ENCODE measurements at places on chromosomes 16 and 17.

GRCh38 chr16:65185241-65185778 is 63.4 kb upstream of the CDH11 start:
- no peaks in the 10 kb centered on the region for H3K27me3 ChIP-seq
- DNase-seq = no peak
- H3K4me1 ChIP-seq = no peaks in the 10 kb centered on the region
- H3K36me3 ChIP-seq = no peaks in the 10 kb centered on the region
- no peak overlapping the region for H3K4me3 ChIP-seq

DNA sequence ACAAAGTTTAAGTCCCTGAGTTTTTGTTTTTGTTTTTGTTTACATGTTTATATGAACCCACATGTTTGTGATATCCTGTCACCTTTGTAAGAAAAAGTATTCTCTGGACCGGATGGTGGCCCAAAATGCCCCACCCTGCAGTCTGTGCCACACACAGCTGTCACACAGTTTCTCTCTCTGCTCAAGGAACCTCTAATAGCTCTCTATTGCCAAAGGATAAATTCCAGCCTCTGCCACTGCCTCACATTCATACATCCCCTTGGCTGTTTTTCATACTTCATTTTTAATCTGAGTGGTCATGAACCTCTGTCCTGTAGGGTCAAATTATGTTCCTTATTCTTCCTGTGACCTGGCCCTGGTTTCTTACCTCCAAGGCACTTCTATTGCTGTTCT is 520.3 kb upstream of the CDH5 start:
- no peaks in the 10 kb centered on the region for H3K36me3 ChIP-seq
- no peak overlapping the region for H3K4me3 ChIP-seq
- no peak for DNase-seq
- no peak overlapping the region for H3K27ac ChIP-seq
- peaks cover 11% of the 10 kb centered on the region for H3K27me3 ChIP-seq

- DNase-seq = no peak
- H3K27ac ChIP-seq = peak overlapping the region; percentile 26
- no peaks in the 10 kb centered on the region for H3K27me3 ChIP-seq
- no peak overlapping the region for H3K4me3 ChIP-seq
- H3K4me1 ChIP-seq = no peaks in the 10 kb centered on the region
These were observed 40.1 kb downstream of the CLEC16A start for GRCh38 chr16:10984509-10984908.

DNA sequence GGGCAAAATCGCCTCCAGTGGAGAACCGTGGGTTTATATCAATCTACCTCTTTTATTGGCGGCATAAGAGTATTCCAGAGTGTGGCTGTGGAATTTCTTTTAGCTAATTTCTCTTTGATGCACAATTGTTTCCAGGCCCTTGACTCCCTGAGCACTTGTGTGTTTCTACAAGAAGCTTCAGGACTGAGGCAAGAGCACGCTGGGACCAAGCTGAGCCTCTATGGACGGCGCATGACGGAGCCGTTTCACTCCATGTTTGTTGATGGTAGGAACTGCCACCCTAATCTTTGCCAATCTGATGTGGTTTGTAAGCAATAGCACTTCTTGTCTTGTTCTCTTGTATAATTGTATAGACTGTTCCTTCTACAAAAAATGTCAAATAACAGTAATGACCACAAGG is 11.2 kb upstream of the ANKRD40CL start:
- no peak overlapping the region for H3K4me3 ChIP-seq
- DNase-seq = no peak
- no peaks in the 10 kb centered on the region for H3K36me3 ChIP-seq

GRCh38 chr17:68459037-68459639 is 1.8 kb upstream of the WIPI1 start:
- peaks cover 36% of the 10 kb centered on the region for H3K4me1 ChIP-seq
- H3K4me3 ChIP-seq = no peak overlapping the region
- H3K36me3 ChIP-seq = no peaks in the 10 kb centered on the region
- H3K27me3 ChIP-seq = peaks cover 13% of the 10 kb centered on the region
- H3K27ac ChIP-seq = no peak overlapping the region

GRCh38 chr16:78770353-78771091 is 671.1 kb downstream of the WWOX start:
- DNase-seq = peak; percentile 30
- H3K4me1 ChIP-seq = peaks cover 2% of the 10 kb centered on the region
- H3K27me3 ChIP-seq = no peaks in the 10 kb centered on the region
- H3K4me3 ChIP-seq = no peak overlapping the region

DNA sequence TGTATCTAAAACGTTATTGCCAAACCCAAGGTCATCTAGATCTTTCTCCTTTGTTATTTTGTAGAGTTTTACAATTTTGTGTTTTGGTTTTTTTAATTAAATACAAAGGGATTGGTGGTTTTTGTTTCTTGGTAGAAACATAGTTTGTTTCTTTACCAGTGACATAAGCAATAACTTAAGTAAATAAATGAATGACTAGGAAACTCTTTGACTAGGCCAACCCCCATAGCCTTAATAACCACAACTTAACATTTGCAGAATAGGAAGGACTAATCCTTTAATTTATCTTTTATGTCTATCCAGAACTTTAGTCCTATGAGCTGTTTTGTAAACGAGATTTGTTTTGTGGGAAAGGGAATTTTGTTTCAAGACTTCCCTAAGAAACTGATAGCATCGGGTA is 162.5 kb downstream of the PRKCA start:
- DNase-seq = no peak
- no peaks in the 10 kb centered on the region for H3K27me3 ChIP-seq
- H3K4me1 ChIP-seq = peaks cover 20% of the 10 kb centered on the region
- H3K4me3 ChIP-seq = no peak overlapping the region

- no peak overlapping the region for H3K27ac ChIP-seq
- H3K27me3 ChIP-seq = peaks cover 68% of the 10 kb centered on the region
- H3K4me1 ChIP-seq = peaks cover 15% of the 10 kb centered on the region
- H3K4me3 ChIP-seq = no peak overlapping the region
These were observed 147.8 kb downstream of the IRF8 start for GRCh38 chr16:86046667-86047270.

DNA sequence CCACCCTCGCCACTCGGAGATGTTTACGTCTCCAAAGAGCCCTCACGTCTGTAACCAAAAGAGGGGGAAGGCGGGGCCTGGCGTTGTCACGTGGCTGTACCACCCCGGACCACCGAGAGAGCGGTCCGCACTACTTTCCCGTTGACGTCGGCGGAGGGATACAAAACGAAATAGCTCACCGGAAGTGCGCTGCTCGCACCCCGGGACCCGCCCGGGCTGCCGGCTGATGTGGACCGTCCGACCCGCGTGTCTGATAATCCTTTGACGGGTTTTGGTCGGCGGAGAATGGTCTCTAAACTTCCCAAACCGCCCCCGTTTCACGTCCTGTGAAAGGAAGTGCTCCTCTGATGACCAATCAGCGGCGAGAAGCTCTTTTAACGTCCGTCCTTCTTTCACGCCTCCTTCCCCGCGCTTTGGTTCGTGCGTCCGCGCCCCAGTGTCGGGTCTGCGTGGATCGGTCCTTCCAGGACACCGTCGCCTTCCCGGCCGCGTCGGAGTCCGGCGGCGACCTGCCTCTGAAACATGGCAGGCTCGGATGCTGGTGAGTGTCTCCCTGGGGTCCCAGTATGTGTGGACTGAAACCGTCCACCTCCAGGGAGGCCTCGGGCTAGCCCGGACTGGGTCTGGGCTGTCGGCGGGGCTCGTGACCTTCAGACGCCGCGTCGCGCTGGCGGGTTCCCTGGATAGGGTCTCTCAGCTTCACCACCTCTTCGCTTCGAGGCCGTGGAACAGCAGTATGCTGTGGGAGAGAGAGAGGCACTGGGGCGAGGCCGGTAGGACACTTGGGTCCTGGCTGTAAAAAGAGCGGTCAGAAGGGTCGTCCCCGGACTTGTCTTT is at the start of gene CEP95:
Gene CEP95, plus strand, starts transcription at position 402 of the 837 bp plus-strand sequence. Its CDS starts 121 bp downstream, at position 523.
- peak; percentile 92 for DNase-seq
- H3K27ac ChIP-seq = peak within 1 kb of the TSS; percentile 100
- H3K4me1 ChIP-seq = peaks cover 31% of the 10 kb centered on the region
- no peaks in the 10 kb centered on the region for H3K27me3 ChIP-seq
- H3K4me3 ChIP-seq = peak within 1 kb of the TSS; percentile 98
- peaks cover 43% of the 10 kb centered on the region for H3K36me3 ChIP-seq

DNA sequence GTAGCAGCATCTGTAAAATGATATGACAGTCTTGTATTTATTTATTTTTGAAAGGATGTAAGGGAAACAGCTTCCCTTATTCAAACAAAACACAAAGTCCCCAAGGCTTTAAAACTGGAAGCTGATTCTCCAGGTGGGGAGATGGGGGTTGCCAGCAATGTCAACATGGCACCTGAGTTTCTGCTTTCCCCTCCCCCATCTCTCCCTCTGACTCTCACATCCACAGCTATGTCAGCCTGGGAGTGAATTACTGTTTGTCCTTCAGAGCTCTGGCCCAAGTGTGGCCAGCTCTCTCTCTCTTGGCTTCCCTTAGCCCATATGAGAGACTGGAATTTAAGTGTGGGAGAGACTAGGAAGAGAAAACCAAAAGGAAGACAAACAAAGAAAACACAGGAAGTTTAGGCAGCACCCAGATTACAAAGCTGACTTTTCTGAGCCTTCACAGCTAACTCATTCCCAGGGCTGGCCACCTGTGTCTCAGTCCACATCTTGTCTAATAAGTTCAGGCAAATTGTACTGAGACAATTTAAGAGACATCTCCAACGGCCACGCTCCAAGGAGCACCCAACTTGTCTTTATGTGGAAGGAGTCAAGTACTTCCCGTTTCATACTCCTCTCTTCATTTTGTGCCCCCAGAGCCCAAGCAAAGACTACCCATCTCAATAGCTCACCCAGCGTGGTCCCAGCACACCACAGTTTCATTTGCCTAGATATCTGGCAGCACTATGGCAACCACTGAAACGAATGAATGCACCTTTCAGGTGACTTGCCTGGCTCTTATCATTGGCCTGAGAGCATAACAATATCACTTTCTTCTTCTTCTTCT is 69.2 kb downstream of the SOX9 start:
- H3K4me1 ChIP-seq = peaks cover 4% of the 10 kb centered on the region
- H3K4me3 ChIP-seq = no peak overlapping the region
- DNase-seq = no peak
- no peaks in the 10 kb centered on the region for H3K36me3 ChIP-seq
- no peak overlapping the region for H3K27ac ChIP-seq

GRCh38 chr17:45640141-45640850 is 143.8 kb upstream of the CRHR1 start:
- peak; percentile 78 for DNase-seq
- no peak overlapping the region for H3K4me3 ChIP-seq
- H3K27me3 ChIP-seq = no peaks in the 10 kb centered on the region
- no peak overlapping the region for H3K27ac ChIP-seq
- peaks cover 16% of the 10 kb centered on the region for H3K36me3 ChIP-seq

- DNase-seq = no peak
- no peak overlapping the region for H3K4me3 ChIP-seq
- peaks cover 6% of the 10 kb centered on the region for H3K4me1 ChIP-seq
These were observed 31.2 kb upstream of the AKTIP start for GRCh38 chr16:53534206-53534605.

GRCh38 chr17:58091024-58091567 is 7.9 kb downstream of the DYNLL2 start:
- DNase-seq = no peak
- no peak overlapping the region for H3K4me3 ChIP-seq
- no peaks in the 10 kb centered on the region for H3K27me3 ChIP-seq

- no peak overlapping the region for H3K27ac ChIP-seq
- H3K36me3 ChIP-seq = no peaks in the 10 kb centered on the region
- no peak for DNase-seq
- peaks cover 4% of the 10 kb centered on the region for H3K27me3 ChIP-seq
- H3K4me3 ChIP-seq = no peak overlapping the region
These were observed 4.8 kb upstream of the ABCA5 start for GRCh38 chr17:69331756-69332155.

DNA sequence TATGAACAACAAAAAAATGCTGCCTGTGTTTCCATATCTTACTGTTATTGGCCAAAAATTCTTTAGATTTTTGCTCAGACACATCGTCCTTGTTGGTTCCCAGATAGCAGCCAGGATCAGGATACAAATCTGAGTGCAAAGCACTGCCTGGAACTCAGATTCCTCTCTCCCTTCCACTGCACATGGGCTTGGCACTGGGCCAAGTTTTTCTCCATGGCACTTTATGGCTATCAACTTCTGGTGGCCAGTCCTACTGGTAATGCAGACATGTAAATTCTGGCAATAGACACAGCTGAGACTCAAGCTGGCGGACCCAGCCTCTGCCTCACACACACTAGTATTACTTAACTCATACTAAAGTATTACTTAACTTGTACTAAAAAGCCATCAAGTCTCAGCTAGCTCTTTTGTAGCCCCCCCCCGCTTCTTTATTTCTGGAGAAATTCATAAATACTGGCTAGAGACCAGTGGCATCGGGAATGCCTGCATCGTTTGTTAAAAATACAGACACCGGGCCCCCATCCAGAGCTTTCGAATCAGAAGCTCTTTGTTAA is 181.2 kb upstream of the COX10 start:
- peaks cover 17% of the 10 kb centered on the region for H3K4me1 ChIP-seq
- H3K4me3 ChIP-seq = no peak overlapping the region
- no peaks in the 10 kb centered on the region for H3K27me3 ChIP-seq
- no peak overlapping the region for H3K27ac ChIP-seq
- no peak for DNase-seq
- no peaks in the 10 kb centered on the region for H3K36me3 ChIP-seq

- no peak for DNase-seq
- H3K36me3 ChIP-seq = no peaks in the 10 kb centered on the region
- H3K27me3 ChIP-seq = peaks cover 16% of the 10 kb centered on the region
- H3K27ac ChIP-seq = no peak overlapping the region
- peak overlapping the region; percentile 17 for H3K4me3 ChIP-seq
- H3K4me1 ChIP-seq = peaks cover 8% of the 10 kb centered on the region
These were observed 188.1 kb upstream of the MPHOSPH6 start for GRCh38 chr16:82358161-82358560.

DNA sequence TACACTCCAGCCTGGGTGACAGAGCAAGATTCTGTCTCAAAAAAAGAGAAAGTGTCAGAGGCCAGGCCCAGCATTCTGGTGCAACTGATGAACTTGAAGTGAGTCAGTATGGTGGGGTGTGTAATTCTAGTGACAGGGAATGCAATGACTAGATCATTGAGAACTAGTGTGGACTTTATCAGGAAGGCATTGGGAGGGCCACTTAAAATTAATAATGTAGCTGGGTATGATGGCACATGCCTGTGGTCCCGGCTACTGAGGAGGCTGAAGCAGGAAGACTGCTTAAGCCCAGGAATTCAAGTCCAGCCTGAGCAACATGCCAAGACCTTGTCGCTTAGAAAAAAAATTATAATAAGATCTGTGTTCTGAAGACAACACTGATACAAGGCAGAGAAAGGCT is 90.8 kb downstream of the STX8 start:
- no peak for DNase-seq
- no peaks in the 10 kb centered on the region for H3K27me3 ChIP-seq
- no peak overlapping the region for H3K27ac ChIP-seq
- H3K4me3 ChIP-seq = no peak overlapping the region
- peaks cover 2% of the 10 kb centered on the region for H3K4me1 ChIP-seq

GRCh38 chr17:77193653-77194052 is 52.9 kb downstream of the SEC14L1 start:
- H3K27me3 ChIP-seq = no peaks in the 10 kb centered on the region
- DNase-seq = no peak
- H3K36me3 ChIP-seq = peaks cover 33% of the 10 kb centered on the region
- no peaks in the 10 kb centered on the region for H3K4me1 ChIP-seq
- H3K27ac ChIP-seq = no peak overlapping the region
- no peak overlapping the region for H3K4me3 ChIP-seq

All from progenitor cell of endocrine pancreas (in vitro differentiated cells).